Activated CD8-positive, alpha-beta memory T cell treated with anti-CD3 and anti-CD28 coated beads, Interleukin-2, amount 10 ng/mL, durations not matched to agents 7 days and 5 days (primary cell): ENCODE measurements at places on chromosomes 6 and 20. TPM values are rescaled to one million over a fixed set of nuclear protein-coding genes. Genes with fewer than 3 reads are reported as not detected.

MCHR2 gene
- not detected for total RNA-seq

TSBP1 gene
- total RNA-seq: not detected

BNIP5 gene
- total RNA-seq: not detected

CNKSR3 gene
- total RNA-seq: not detected

FRS3 gene
- total RNA-seq: 4.8 TPM

TFAP2A gene
- 0.18 TPM for total RNA-seq

MOCS1 gene
- 0.30 TPM for total RNA-seq

DSP gene
- total RNA-seq: 0.09 TPM

B3GALT4 gene
- 20.5 TPM for total RNA-seq

PPP1R3G gene
- total RNA-seq: not detected
